ENCODE measurements at places on chromosomes 11 and 22.
A peak's percentile ranks its signal among the peaks of the same experiment; 100 is the strongest.

GRCh38 chr11:44708009-44708408 lies 18.8 kb upstream of the TSPAN18 start:
- DNase-seq, result no peak

DNA sequence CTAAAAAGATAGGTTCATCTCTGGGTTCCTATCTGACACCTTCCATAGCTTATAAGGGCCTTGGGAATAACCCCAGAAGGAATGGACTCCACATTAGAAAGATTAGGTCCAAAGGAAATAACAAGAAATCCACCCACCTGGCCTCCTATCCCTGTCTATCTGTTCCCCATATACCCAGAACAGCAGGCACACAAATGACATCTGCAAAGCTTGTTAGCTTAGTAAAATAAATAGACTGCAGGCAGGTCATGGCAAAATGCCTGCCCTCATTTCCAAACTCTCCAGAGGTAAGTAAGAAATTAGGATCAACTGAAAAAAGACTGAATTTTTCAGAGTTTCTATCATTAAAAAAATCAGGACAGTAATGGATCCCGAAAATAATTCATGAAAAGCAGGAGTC lies 489.5 kb downstream of the DLG2 start:
- DNase-seq, result no peak

DNA sequence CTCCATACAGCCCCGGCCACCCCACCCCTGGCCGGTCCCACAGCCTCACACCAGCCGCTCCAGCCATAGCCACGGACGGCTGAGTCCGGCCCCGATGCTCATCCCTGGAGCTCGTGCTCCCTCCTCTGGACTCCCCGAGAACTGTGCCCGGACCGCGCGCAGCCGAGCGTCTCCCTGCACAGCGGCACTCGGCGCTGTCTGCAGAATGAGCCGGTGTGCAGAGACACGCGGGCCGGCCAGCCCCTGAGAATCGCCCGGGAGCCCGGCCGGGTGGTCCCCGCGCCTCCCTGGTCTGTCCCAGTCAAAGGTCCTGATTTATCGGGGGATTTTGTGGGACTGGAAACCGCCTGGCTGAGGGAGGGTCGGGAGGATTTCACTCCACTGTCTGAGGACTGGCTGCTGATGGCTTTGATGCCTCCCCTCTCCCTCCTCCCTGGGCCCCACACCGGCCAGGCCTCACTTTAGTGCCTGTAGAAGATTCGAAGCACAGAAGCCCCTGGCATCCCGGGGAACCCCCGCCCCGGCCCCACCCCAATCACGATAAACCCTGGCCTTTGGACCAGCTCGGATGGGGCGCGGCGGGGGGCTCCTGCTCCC lies 102.7 kb downstream of the BRD1 start:
- DNase-seq, result peak; percentile 66

- DNase-seq, result no peak
Measured at GRCh38 chr22:47341464-47341863, 579.0 kb downstream of the TBC1D22A start.

GRCh38 chr11:2932850-2933251 lies 3.6 kb upstream of the PHLDA2 start:
- no peak for DNase-seq

DNA sequence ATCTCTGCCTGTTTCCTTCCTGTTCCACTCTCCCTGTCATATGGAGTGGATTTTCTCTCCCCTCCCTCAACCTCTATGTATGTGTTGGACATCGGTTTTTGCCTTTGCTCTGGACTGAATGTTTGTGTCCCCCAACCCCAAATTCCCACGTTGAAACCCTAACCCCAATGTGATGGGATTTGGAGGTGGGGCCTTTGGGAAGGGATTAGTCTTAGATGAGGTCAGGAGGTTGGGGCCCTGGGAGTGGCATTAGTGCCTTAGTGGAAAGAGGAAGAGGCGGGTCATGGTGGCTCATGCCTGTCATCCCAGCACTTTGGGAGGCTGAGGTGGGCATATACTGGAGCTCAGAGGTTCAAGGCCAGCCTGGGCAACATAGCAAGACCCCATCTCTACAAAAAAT lies 11.6 kb downstream of the TP53AIP1 start:
- no peak for DNase-seq

DNA sequence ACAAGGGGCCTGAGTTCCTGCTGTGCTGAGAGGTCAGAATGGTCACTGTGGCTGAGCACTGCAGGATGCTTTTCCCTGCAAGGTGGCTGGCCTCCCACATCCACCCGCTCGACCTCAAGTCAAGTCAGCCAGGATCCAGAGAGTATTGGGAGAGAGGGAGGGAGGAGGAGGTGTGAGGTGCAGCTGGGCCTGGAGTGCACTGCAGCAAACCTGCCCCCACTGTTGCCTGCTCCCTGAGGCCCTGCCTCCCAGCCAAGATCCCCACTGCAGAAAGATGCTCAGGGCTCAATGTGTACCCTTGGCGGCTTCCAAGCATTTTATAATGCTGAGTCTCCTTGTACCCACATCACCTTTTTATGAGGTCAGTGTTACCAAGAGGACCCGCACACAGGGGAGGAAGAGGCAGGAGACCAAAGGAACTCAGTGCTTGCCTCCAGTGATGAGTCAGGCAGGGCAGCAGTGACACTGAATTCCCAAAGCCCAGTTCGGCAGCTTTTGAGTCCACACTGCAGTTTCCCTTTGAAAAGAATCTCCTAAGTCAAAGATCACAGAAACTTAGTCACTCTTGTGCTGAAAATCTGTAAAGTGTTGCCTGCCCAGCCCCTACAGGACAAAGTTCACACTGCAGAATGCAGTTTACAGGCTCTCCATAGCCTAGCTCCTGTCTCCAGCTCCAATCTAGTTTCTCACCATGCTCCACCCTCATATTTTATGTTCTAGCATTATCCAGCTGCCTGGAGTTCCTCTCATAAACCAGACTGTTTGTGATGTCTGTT lies 3.1 kb downstream of the ENDOD1 start:
- DNase-seq, result no peak

DNA sequence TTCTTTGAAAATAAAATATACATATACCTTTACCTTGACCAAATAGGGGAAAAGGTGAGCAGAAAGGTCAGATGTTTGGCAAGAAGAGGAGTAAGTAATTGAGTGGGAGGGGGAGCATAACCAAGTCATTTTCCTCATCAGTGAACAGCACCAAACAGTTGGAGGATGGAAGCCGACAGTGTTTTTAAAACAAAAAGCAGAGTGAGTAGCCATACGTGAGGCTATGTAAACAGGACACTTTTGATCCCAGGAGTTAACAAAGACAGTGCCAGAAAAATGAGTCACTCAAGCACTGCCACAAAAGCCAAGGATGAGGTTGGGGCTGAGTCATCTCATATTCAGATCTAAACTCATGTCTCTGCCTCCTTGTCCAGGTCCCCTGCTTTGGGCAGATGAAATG lies 734.7 kb downstream of the KCNA4 start:
- DNase-seq, result no peak

DNA sequence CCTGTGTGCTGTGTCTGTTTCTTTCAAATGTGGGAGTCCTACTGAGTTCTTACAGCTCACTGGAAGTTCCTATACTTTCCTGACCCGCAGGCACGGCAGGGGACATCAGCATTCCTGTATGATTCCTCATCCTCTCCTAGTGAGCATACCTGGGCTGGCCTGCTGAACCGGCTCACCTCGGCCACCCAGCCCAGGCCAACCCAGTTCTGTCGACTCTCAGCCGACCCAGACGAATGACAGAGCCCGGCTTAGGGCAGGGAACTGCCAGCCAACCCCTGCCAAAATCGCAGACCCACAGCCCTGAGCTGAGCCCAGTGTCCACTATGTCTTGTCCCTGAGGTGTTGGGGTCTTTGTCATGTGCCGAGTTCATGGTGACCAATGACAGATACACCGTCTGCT lies 339.7 kb downstream of the BRD1 start:
- no peak for DNase-seq

- peak; percentile 1 for DNase-seq
Measured at GRCh38 chr11:59944720-59945119, 6.5 kb downstream of the OOSP1 start.

- no peak for DNase-seq
Measured at GRCh38 chr11:78830277-78830819, 255.7 kb upstream of the NARS2 start.

GRCh38 chr11:104104664-104105063 lies 59.3 kb downstream of the PDGFD start:
- no peak for DNase-seq

- no peak for DNase-seq
Measured at GRCh38 chr11:90842681-90843080, 619.8 kb upstream of the CHORDC1 start.

- no peak for DNase-seq
Measured at GRCh38 chr11:134226806-134227325, 2.4 kb downstream of the VPS26B start.

DNA sequence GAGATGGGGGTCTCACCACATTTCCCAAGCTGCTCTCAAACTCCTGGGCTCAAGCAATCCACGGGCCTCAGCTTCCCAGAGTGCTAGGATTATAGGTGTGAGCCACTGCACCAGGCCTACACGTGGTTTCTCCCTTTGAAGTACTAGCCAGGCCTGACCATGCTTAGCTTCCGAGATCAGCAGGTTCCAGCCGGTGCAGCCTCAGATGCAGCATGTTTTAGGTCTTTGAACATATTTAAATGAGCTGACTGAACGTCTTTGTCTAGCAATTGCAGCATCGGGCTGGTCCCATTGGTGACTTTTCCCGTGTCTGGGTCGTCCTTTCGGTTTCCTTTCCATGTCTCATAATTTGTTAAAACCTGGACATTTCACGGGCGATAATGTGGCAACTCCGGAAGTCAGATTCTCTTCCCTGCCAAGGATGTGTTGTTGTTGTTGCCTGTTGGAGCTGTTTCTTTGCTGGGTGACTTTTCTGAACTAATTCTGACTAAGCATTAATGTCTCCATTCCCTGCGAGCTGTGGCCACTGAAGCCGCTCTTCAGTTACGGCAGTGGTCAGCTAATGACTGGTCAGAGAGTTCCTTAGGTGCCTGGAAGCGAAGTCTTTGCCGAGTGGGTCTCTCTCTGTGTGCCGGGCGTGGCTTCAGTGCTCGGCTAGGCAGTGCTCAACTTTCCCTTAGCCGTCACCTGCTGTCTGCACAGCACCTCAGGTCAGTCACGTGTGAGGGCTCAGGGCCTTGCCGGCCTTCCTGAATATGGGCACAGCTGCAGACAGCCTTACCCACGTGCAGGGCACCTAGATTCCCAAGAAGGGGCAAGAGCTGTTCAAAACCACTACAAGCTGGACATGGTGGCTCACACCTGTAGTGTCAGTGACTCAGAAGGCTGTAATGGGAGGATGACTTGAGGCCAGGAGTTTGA lies 3.8 kb upstream of the CYP2D6 start:
- no peak for DNase-seq

DNA sequence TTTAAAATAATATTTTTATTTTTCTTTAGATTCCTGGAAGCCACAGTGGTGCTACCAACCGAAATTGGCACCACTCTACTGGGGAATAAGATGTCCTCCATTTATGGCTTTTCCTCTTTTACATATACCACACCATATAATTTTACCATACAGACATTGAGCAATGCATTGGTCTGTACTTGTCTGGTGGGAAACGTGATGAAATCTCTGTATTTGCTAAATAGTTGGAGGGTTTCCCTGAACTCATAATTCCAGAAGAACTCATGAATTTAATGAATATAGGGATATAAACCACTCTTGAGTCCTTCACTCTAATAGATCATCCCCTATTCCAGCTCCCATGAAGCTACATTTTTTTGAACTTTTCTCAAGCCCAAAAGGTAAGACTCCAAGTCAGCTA lies 28.0 kb upstream of the MMP13 start:
- DNase-seq, result no peak

DNA sequence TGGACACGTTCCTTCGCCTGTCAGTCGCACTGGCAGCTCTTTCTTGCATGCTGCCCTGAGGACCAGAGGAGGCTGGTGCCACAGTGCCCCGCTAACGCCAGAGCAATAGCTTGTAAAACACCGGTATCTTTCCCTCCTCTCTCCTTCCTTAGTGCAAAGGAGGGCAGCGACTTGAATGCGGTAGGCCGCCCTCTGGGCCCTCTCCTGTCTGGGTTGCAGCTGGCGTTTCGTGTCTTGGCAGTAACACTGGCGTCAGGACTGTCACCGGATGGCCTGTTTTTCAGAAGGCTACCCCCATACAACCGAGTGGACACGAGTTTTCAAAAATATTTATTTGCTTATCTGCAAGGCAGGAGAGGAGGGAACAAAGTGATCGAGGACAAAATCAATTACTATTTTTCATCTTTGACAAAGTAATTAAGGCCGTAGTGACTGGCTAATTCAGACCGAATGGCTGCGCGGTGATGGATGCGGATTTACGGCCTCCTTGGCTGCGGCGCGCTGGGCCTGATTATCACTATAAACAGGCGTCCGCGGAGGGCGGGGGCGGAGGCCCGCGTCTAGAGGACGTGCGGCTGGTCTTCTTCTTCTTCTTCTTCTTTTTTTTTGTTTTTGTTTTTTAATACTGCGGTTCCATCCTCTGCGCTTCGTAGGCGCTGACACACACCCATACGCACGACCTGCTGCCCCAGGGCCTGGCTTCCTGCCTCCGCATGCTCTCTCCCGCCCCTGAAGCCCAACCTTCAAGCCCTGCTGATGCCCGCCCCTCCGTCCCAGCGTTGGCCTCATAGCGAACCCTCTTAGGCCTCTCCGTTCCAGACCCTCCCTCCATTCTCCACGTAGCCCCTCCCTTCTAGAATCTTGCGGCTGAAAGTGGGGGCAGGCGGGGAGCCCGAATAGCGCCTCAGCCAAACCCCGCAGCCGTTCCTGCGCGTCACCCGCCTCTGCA lies 2.9 kb upstream of the SLC6A5 start:
- DNase-seq, result no peak

GRCh38 chr22:40919446-40919845 lies 31.7 kb upstream of the RBX1 start:
- no peak for DNase-seq

DNA sequence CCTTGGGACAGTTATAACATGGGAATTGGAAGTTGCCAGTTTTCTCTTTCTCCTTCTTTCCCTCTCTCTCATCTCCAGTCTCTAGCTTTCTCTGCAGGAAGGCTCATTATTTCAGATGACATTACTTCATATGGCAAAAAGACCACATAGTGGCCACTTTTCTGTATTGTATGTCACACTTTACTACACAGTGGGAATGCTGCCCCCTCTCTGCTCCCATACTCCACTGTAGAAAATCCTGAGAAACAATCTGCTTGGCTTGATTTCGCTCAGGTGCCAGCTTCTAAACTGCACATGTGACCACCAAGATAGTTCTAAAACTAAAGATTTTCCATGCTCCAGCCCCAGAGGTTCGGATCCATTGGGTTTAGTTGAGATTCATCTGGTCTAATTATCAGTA lies 860.7 kb upstream of the CCDC90B start:
- DNase-seq, result no peak

Data from NCI-H2171 (cell line).